ENCODE measurements at places on chromosomes 3 and 15.

- DNase-seq, result peak; percentile 65
Measured at GRCh38 chr3:25904206-25904605, 114.3 kb downstream of the OXSM start.

DNA sequence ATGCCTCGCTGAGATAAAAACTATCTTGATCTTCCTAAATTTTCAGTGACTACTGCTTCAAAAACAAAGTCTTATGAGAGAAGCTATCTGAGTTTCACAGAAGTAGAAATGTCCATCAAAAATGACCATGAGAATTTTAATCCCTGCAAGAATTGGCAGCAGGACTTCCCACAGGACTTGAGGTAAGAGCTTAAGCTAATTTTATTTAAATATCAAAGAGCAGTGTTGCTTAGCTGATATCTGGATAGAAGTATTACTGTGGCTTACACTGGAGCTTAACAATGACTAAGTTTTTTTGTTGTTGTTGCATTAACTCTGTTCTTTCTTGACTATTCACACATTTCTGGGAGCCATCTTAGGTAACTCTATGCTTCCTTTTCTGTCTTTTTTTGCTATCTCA, 60.8 kb upstream of the EPHA3 start:
- no peak for DNase-seq

- peak; percentile 76 for DNase-seq
Measured at GRCh38 chr3:149936812-149937230, 33.9 kb downstream of the PFN2 start.

GRCh38 chr15:101188637-101189408, 63.0 kb downstream of the CHSY1 start:
- DNase-seq, result no peak

DNA sequence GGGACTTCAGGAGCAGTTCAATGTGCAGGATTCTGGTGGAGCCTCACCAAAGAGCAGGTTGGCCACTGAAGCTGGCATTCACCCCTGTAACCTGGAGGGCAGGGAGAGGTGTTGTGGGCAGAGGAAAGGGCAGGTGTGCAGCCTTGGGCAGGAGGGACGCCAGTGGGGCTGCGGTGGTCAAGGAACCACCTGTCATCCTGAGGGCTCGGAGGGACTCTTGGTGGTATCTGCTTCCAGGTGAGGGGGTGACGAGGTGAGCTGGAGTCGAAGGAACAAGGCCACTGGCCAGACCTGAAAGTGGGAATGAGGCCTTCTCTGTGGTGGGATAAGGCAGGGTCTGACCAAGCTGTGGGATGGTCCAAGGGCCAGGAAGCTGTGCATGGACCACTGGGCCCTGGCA, 269.5 kb downstream of the PLCL2 start:
- no peak for DNase-seq

- DNase-seq, result peak; percentile 22
Measured at GRCh38 chr15:66233487-66234415, 19.8 kb downstream of the MEGF11 start.

DNA sequence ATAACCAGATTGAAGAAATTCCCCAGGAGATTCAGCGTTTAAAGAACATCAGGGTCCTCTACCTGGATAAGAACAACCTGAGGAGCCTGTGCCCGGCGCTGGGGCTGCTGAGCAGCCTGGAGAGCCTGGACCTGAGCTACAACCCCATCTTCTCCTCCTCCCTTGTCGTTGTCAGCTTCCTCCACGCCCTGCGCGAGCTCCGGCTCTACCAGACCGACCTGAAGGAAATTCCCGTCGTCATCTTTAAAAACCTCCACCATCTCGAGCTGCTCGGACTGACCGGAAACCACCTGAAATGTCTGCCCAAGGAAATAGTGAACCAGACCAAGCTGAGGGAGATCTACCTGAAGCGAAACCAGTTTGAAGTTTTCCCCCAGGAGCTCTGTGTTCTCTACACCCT, 9.4 kb upstream of the LRRC34 start:
- DNase-seq, result no peak

- DNase-seq, result no peak
Measured at GRCh38 chr3:426072-426471, 229.5 kb downstream of the CHL1 start.

DNA sequence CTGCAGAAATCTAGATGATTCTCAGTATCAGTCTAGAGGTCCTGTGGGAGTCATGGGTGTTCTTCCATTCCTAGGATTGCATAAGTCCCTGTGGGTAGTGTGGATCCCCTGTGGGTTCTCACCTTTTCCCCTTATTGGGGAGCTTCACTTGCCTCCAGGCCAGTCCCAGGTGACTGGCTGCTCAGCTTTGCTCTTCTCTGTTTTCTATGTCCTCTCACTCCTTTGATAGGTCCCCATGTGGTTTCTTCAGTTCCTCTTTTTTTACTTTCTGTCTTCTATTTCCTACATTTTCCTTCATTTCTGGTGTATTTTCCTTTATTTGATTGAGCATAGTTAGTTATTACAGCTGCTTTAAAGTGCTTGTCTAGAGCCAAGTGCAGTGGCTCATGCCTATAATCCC, 10.9 kb downstream of the TEX55 start:
- DNase-seq, result no peak

GRCh38 chr3:27216955-27217552, 152.1 kb downstream of the NEK10 start:
- DNase-seq, result no peak

DNA sequence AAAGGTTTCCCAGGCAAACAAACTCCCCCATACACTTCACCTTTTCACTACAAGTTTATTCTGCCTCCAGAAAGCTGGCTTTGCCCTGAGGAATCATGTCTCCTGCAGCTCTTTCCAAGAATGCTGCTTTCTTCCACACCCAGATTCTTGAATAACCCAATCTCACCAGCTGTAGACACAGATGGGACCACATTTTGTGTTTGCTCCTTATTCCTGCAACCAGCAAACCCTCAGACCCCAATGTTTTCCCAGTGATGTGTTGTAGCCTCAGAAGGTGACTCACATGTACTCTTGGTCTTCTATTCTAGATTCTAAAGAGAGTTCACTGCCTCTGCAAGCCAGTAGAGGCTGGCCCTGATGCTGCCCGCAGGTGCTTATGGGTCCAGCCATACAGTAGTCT, 23.6 kb upstream of the TRIM59 start:
- DNase-seq, result no peak

DNA sequence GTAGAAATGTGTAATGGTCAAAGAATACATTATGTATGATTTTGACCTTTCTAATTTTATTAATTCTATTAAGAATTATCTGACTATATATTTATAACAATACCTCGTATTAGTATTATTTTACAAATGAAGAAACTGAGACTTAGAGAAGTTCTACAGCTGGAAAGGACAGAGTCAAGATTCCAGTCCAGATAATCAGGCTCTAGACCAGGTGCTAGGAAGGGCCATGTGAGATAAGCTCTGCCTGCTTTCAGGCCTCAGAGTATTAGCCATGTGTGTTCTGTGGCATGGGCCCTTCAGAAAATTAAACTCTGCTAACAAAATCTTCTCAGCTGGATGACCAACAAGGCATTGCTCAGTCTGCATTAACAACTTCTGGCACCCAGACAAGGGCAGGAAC, 87.5 kb downstream of the CD200R1L start:
- DNase-seq, result no peak

GRCh38 chr3:4765212-4765611, 214.0 kb upstream of the BHLHE40 start:
- DNase-seq, result no peak

DNA sequence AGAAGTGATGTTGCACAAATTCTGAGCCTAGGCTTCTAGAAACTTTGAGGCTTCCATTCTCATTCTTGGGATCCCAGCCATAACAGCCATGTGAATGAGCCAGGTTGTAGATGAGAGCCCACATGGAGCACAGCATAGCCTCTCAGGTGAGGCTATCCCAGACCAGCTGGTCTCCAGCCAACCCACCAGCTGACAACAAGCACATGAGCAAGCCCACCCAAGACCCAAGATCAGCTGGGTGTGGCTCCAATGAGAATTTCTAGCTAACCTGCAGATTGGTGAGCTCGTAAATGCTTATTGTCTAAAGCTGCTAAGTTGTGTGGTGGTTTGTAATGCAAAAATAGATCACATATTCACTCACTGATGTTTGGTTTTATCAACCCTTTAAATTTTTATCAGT, 14.4 kb downstream of the KY start:
- DNase-seq, result no peak

- no peak for DNase-seq
Measured at GRCh38 chr15:91649831-91650321, 203.6 kb upstream of the SLCO3A1 start.

- no peak for DNase-seq
Measured at GRCh38 chr15:64906402-64906801, 5.3 kb upstream of the ANKDD1A start.

DNA sequence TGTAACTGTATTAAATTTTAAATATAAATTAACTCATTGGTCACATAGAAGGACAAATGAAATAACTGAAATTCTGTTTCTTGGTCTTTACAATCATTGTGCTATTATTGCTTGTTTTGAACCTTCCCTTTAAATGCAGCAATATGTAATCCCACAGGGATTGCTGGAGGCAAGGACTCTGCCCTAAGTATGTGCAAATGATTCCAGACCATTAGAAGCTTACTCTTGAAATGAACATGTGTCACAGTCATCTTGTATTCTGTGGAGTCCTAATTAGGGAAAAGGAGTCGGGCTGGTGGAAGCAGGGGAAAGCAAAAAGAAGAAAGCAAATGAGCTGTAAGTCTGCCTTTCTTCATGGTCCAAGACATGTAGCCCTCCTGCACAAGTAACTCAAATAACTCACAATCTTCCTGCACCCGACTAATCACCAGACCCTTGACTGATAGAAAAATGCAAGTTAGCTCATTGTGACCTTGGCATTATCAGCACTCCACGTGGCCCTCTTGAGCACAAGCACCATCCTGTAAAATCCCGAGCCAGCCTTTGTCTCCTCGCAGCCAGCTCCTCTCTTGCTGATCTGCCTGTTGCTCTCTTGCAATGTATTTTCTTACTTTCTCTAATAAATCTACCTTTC, 2.3 kb upstream of the TMPRSS7 start:
- DNase-seq, result peak; percentile 92

All from NCI-H524 (cell line).